ENCODE measurements at places on chromosomes 2 and 18.

- no peak for DNase-seq
These were observed 143.4 kb downstream of the UBE2E3 start for GRCh38 chr2:181123798-181124231.

DNA sequence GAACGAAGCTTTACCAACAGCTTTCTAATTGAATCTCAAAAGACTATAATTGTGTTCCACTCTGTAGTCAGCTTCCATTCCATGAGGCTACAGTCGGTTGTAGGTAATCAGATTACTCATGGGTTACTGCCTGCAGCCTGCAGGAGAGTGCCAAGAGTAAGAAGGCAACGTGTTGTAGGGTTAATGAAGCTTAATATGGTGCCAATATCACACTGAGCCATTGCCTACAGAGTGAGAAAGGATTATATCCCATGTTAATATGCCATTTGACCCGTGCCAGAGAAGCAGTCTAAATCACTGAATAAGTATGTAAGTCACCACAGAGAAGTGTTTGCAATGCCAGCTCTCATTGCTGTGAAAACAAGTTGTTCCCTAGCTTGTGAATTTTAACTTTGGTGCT lies 734.5 kb upstream of the ACVR2A start:
- DNase-seq = peak; percentile 77

- no peak for DNase-seq
These were observed 16.3 kb downstream of the GPR55 start for GRCh38 chr2:230908595-230909191.

- no peak for DNase-seq
These were observed 30.5 kb downstream of the LRP1B start for GRCh38 chr2:142100139-142100873.

DNA sequence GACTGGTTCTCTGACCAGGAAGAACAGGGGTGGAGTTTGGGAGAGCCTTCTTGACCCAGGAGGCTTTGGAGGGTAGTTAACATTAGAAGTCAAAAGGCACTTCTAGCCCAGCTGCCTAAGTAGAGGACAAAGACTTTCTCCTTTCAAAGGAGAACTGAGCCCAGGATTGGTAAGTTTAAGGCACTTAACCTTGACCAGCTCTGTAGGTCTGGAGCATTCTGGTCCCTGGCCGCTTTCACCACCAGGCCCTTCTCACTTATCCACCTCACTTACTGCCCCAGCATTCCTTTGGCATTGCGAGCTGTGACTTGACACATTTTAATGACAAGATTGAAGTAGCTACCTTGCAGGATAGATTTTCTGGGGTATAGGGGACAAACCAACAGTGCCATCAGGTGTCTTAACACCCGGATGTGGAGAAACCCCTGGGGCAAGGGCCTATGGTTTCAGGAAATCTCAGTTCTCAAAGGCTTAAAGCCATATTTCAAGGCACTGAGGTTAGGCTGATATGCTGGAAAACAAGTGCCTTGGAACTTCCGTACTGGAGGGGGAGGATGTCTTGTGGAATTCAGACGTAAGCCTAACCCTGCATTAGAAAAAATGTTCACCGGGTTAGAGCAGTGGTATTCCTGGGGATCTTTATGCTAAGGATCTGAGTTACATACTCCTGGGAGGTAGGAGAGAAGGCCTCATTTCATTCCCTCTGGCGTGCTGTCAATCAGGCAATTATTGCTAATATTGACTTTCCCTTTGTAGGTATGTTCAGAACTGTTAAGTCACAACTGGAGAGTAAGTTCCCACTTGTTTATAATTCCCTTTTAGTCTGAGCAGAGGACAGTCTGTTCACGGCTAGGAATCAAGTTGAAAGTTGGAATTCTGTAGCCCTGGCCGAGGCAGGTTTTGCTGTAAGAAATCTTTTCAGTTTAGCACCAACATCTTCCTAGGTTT lies 4.3 kb downstream of the C2orf68 start:
- DNase-seq = no peak

DNA sequence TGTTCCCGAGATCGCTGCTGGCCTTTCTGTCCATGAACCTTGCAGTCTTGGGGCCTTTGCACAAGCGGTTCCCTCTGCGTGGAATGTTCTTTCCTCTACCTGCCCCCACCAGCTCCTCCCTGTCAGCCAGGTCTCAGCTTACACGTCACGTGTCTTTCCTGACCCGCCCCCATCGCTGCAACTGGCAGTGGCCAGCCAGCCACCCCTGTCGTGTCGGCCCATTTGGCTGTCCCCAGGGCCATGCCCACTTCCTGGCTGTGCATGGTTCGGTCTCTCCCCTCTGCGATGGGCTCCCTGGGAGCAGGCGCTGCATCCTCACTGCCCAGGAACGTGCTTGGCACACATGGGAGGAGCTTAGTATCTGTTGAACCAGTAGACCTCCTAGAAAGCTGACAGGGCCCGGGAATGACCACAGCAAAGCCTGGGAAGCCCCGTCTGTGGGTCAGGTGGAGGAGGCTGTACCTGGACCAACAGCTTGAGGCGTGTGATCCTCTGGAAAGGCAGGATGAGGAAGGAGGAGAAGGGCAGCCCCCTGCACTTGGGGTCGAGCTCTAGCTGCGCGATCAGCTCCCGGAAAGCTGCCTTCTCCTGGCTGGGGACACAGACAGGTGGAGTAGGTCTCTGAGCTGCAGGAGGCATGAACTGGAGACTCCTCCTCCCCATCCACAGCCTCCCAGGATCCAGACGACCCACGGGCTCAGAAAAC lies 21.0 kb downstream of the SNORC start:
- DNase-seq = peak; percentile 66

DNA sequence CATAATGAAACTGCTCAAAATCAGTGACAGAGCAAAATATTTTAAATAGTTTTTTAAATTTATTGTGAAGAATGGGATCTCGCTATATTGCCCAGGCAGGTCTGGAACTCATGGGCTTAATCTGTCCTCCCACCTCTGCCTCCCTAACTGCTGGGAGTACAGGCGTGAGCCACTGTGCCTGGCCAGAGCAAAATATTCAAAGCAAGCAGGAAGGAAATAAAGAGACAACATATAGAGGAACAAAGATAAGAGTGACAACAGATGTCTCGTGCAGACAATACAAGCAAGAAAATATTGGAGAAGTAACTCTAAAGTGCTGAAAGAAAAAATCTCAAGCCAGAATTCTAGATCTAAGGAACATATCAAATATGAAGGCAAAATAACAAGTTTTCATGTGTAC lies 5.0 kb upstream of the SCLY start:
- DNase-seq = no peak

- no peak for DNase-seq
These were observed 103.7 kb downstream of the KCNH7 start for GRCh38 chr2:162734866-162735265.

DNA sequence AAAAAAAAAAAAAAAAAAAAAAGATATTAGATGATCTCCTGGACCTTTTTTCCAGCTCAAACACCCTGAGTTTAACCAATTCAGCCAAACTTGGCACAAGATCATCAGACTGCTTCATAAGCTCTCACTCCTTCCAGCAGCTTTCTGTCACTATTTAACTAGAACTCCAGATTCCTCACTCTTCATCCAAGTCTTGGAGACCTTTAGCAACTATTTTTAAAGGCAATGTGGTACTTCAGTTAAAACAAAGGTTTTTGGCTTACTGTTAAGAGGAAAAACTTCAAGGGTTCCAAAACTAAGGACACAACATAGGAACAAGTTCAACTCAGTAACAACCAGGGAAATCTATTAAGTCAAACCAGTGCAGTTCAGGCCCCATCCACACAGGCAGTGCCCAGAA lies 23.2 kb downstream of the LAMA1 start:
- no peak for DNase-seq

- no peak for DNase-seq
These were observed 35.8 kb upstream of the PGAP1 start for GRCh38 chr2:196962325-196962724.

GRCh38 chr2:207939342-207940108 lies 85.8 kb downstream of the PLEKHM3 start:
- no peak for DNase-seq

DNA sequence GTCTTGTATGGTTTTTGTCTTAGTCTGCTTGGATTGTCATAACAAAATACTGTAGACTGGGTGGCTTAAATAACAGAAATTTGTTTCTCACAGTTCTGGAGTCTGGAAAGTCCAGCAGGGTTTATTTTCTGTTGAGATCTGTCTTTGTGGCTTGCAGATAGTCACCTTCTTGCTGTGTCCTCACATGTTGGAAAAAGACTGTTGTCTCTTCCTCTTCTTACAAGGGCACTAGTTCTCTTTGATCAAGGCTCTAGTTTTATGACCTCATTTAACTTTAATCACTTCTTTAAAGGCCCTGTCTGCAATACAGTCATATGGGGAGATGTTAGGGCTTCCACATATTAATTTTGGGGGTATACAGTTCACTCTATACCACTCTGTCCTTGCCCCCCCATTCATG lies 56.5 kb downstream of the NBEAL1 start:
- DNase-seq = no peak

DNA sequence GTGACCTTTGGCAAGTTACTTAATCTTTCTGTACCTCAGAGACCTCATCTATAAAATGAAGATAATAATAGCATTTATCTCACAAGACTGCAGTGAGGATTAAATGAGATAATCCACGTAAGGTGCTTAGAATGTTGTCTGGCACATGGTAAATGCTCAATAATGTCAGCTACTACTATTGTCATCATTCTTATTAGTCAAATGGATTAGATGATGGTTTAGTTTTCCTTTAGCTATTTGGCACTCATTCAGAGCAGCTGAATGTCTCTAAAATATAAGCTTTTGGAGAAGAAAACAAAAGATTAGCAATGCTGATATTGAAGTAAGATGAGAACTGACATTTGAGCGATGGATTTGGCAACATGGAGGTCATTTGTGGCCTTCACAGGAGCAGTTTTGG lies 125.1 kb downstream of the AQP4 start:
- DNase-seq = no peak

DNA sequence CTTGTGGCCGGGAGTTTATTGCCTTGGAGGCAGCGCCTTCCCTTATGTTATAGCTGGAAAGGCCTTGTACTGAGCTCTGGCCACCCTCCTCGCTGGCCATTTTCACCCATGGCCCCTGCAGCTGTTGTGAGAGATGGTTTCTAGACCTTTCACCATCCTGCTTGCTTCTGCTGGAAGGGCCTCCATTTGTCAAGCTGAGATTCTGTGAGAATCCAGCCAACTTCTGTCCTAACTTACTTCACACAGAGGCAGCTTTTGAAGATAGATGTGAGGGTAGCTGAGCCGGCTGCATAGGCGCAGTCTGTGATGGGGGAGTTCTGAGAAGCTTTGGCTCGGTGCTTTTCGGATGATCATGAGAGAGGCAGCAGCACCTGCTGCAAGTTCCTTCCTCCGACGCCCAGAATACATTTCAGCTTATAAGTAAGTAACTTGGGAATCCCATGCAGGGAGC lies 8.7 kb downstream of the CTIF start:
- no peak for DNase-seq

DNA sequence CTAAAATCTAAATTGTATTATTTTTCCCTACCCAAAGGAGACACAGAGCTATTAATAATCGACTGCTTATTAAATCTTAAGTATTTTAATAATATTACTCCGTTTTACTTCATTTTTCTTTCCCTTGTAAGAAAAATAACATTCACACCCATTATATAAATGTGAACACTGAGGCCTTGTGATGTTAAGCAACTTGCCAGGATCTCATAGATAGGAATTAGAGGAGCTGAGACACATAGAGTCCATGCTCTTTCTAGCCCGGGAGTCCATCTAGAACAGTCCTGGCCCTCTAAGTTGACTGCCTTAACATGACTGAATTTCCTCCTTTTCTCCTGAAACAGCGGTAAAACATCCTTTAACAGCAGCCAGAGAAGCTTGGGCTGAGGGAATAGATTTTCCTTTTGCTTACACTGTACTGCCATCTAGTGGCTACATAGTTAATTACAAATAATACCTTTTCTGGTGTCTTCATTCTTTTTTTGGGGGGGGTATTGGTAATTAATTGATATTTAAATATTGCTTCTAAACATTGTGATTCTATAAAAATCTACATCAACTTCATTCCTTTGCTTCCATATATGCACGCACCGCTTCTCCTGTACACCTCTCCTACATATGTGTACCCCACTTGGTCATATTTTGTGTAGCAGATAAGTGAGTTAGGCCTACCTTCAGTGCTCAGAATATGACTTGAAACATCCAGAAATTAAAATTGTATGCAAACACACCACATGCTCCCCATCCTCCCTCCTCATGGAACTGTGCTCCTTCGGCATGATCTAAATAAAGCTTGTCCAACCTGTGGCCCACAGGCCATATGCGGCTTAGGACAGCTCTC lies 125.8 kb upstream of the HNMT start:
- DNase-seq = peak; percentile 47

- DNase-seq = no peak
These were observed 239.3 kb downstream of the ERBB4 start for GRCh38 chr2:212299333-212299732.

- no peak for DNase-seq
These were observed 1058.3 kb upstream of the TMEFF2 start for GRCh38 chr2:193253014-193253530.

DNA sequence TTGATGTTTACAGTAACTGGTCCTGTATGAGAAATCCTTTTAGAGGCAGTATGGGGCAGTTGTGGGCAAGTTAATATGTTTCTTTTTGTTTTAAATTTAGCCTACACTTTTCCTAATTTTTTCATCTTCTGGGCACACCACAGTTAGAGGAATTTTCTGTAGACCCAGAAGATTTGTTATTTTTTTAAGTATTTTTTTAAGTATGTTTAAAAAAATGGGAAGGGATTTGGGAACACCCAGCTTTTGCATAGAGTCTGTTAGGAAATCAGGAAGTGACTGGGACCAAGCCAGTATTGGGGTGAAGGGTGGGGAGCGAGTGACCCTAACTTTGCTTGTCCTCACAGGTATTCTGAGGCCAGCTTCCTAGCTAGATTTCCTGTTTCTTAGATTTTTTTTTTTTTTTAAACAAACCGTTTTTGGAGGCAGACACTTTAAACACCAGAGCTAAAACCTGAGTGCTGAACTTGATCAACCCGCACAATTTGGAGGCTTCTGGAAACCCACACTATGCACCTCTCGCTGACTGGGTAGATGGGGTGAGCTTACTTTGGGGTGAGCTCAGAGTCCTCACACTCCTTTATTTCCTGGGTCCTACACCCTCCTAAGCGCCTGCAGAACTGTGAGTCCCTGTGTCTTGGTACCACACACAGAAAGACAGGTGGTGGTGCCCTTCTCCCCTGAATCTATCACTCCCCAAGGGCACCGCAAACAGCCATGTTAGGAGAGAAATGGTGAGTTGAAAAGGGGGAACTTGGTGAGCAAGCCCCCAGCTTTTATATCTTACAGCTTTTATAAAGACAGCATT lies 5.2 kb downstream of the GATA6 start:
- no peak for DNase-seq
